Activated CD4-positive, alpha-beta T cell treated with anti-CD3 and anti-CD28 coated beads, Interleukin-2, amount 10 ng/mL, durations not matched to agents 7 days and 5 days (primary cell): ENCODE measurements at places on chromosomes 5 and 9. TPM values are rescaled to one million over a fixed set of nuclear protein-coding genes. Genes with fewer than 3 reads are reported as not detected.

- DNase-seq: no peak
Observed at GRCh38 chr5:134083517-134083916, 31.0 kb upstream of the TCF7 start.

- DNase-seq: no peak
Observed at GRCh38 chr5:12277504-12278192, 373.4 kb upstream of the CTNND2 start.

DNA sequence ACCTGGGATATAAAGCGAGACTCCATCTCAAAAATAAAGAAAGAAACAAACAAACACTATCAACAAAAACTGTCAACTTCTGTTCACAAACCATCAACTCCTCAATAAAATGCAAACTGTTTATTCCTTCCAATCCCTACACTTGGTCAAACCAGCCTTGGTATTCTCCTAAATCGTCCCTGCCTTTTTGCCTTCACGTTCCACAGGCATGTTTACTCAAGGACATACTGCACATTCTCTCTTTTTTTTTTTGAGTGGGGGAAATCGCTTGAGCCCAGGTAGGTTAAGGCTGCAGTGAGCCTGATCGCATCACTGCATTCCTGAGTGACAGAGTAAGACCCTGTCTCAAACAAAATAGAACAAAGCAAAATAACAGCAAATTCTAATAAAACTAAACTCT lies 13.0 kb downstream of the UBAP2 start:
- DNase-seq: no peak

- DNase-seq: peak; percentile 66
Observed at GRCh38 chr9:128689820-128690683, 1.0 kb downstream of the SET start.

DNA sequence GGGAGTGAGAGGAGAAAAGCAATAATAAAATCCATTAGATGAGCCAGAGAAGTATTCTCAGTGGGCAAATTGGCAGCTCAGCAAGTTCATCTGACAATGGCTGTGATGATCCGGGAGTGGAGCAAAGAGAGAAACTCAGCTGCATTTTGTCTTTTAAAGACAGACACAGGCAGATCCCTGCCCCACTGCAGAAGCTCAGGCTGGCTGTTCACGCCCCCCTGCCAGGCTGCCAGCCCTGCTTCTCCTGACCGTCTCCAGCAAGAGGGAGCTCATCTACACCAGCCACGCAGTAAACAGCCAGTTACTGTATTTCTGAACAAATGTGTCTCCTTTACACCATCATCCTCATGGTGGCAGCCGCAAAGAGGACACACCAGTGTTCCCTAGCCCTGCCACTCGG lies 114.3 kb upstream of the SARDH start:
- DNase-seq: no peak

DNA sequence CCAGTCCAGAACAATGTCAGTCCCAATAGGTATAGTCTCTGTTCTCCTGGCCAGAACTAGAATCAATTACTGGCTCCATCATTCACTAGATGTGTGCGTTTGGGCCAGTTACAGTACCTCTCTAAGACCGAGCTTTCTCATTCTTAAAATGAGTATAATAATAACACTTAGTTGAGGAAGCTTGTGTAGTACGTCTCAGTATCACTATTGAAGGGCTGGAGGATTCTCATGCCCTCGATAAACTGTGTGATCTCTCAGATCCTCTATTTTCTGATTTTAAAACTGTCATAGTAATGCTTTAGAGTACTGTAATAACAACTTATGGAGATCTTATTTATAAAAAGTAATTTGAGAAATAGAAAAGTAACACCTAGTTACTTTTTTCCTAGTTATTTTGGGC lies 50.7 kb downstream of the CDKN2A start:
- DNase-seq: no peak

DNA sequence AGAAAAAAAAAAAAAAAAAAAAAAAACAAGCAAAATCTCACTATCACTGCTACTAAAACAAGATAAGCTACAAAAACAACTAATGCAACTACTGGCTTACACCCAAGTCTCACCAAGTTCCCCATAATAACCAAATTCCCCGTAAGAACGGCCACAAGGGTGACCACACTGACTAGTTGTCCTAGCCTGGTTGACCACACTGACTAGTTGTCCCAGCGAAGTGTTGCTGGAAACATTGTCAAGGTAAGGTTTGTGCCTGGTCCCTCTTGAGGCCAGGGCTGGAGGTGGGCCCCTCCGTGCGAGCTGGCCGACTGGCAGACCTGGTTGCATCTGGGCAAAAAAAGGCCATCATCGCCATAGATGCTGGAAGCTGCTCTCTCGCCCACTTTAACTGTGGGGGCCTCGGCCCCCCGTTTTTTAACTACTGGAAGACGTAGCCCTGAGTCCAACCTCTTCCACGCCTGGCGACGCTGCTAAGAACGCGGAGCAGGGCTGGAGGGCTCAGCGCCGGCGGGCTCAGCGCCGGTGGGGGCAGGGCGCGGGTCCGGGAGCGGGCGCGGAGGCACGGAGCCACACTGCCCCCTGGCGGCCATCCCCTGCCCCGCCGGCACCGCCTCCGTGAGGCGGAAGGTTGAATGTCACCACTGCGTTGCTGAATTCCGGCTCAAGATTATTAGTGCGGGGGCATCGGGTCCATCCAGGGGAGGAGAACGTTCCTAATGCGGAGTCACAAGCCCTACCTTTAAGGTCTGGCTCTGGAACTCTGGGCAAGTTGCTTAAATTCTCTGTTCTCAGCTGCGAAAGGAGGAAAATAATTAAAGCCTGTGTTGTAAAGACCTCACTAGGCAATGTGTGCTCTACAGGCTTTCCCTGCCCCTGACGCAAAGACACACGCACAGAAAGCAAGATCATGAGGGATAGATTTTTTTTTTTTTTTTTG lies 84.0 kb downstream of the HSD17B3 start:
- DNase-seq: peak; percentile 59

DNA sequence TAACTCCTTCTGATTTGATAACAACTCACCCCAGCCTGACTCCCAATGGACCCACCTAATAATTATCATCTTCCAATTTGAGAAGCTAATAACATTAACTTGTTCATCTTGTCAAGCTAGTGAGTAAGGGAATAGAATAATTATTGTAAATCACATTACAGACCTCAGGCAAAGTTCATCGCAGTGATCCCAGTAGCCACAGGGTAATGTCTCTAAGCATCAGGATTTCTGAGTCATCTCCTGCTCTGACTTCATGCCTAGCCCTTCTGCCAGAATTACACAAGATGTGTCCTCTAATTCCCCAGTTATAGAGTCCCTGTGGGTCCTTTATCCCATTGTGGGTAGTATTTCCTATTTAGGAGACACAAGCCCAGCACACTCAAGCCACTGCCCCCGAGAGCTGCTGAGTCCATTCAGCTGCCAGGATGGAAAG lies 365.7 kb downstream of the DEPDC1B start:
- no peak for DNase-seq

DNA sequence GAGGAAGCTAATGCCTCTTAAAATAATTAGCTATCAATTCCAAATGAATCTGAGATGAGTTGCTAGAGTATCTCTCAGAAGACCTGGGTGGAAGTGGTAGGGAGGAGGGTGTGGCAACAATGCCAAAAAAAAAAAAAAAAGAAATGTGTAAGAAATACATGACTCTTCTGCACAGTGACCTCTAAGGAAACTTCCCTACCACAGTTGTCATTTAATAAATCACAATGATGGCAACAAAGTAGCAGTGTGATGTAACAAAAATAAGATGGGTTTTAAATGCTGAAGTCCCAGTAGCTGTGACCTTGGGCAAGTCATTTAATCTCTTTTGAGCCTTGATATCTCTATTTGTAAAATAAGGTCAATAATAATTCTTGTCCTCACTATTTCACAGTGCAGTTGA lies 7.2 kb downstream of the FOXD1 start:
- no peak for DNase-seq

DNA sequence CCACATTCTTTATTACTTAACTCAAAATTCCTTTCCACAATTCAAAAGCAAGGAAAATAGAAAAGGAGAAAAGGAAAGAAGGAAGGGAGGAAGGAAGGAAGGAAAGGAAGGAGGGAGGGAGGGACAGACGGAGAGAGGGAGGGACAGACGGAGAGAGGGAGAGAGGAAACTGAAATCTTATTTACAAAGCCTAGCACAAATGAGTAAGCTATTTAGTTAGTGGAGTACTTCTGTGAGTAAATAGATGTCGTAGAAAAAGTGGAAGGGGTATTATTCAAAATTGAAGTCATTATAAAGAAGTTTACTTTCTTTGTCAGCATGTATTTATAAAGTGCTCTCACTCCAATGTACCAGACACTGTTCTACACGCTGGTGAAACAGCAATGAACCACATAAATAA lies 177.9 kb downstream of the CETN3 start:
- DNase-seq: no peak

GRCh38 chr5:64767959-64768357 lies 533 bp downstream of the SREK1IP1 start:
- peak; percentile 36 for DNase-seq

Gene TMEM8B
- 4.0 TPM for total RNA-seq

Gene SHISAL2B
- not detected for total RNA-seq

Gene AHRR
- 28.3 TPM for total RNA-seq

Gene IL31RA
- total RNA-seq: not detected
